ENCODE measurements at places on chromosomes 3 and 15.

- peak; percentile 45 for DNase-seq
Observed at GRCh38 chr3:72655131-72655551, 193.1 kb downstream of the SHQ1 start.

- no peak for DNase-seq
Observed at GRCh38 chr15:80415358-80415670, 11.1 kb downstream of the ARNT2 start.

DNA sequence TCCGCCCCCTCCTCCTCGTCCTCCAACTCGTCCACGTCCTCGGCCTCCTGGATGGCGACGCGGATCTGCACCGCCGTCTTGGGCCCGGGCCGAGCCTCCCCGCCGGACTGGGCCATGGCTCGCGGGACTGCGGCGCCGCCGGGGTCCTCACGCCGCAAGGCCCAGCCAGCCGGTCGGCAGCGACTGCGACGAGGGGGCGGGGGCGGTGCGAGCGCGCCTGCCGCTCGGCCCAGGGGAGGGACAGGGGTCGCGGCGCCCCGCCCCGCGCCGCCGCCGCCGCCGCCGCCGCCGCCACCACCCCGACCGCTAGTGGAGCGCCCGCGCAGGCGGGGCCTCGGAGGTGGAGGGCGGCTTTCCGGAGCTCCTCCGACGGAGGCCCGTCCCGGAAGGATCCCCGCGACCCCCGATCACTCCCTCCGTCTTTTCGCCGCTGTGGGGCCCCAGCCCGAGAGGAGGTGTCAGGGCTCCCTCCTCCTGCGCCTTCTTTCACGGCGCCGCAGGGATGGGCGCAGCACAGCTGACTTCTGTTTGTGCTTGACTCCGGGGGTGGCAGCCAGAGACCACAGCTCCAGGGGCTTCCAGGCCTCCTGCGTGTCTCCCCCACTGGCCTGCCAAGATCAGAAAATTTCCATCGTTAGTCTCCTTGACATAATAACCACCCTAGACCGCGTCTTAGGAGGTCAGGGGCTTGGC lies at the start of gene LARP6:
LARP6 (minus strand) TSS at position 185 of the 693 bp plus-strand sequence; CDS start at position 116, 69 bp downstream.
- DNase-seq = peak; percentile 84

DNA sequence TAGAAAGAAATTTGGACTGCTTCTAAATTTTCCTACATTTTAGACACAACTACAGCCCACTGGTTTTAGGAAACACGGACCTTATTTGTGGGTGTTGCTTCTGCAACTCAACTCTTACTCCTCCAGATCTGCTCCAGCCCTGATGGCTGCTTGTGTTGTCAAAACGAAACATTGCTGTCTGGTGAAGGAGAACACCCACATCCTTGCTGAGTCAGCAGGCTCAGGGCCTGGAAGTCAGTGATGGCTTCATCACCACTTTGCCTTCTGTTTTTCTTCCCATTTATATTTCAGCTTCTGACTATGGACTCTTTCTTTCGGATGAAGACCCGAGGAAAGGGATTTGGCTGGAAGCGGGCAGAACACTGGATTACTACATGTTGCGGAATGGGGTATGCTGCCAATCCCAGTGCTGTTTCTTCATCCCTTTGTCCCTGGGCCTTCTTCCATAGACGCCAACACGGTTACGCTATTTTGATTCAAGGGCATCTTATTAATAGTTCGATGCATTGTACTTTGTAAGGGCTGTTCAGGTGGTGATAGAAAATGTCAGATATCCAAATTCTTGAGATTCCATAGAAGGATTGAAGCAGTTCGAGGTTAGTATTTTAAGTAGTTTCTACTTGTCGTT lies 392.6 kb upstream of the TPM1 start:
- no peak for DNase-seq

DNA sequence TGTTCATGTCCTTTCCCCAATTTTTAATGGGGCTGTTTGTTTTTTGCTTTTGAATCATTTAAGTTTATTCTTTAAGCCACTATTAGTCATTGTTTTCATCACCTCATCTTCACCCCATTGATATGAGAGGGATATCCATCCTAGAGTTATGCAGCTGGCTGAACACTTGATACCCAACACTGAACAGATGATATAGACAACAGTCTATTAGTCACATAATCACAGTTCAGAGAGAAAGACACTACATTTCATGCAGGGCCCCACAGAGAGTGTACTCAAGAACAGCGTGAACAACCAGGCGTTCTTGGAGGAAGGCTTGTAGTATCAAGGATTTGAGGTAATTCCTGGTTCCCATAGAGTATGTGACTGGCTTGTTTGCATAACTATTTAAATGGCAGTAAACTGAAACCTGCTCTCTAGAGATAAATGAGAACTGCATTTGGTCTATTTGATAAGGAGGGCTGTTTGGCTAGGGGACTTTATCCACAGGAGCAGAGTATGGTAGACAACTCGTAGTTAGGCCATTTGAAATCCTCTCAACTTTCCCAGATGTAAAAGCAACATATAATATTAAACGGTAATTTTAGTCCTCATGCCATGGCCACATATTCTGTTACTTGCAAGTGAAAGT lies 618.7 kb downstream of the SI start:
- no peak for DNase-seq

DNA sequence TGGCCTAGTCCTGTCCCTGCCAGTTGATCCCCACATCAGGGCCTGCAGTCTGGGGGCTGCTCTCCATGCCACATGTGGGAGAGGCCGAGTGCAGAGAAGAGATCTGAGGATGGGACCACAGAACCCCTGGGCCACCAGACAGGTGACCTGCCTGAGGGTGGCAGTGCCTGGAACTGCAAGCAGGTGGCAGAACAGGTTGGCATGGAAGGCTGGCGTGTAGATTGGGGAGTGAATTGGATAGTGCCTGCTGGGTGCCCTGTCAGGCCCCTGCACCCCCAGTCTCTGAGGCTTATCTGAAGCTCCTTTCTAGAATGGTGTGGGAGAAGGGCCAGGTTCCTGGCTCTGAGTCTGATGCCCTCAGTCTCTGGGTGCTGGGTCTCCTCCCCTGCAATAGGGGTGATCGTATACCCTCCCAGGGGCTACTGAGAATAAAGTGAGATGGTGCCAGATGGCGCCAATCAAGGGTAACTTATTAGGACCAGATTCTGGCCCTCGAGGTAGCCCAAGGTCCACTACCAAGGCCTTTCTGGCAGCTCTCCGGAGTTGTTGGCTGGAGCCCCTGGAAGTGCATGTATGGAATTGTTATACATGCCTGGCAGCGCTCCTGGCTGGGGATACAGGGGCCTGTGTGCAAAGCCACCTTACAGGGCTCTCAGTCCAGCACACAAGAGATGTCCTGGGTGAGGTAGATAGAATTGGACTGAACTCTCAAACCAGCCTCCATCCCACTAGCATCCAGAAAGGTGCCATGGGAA lies 15.7 kb downstream of the C3orf18 start:
- no peak for DNase-seq

DNA sequence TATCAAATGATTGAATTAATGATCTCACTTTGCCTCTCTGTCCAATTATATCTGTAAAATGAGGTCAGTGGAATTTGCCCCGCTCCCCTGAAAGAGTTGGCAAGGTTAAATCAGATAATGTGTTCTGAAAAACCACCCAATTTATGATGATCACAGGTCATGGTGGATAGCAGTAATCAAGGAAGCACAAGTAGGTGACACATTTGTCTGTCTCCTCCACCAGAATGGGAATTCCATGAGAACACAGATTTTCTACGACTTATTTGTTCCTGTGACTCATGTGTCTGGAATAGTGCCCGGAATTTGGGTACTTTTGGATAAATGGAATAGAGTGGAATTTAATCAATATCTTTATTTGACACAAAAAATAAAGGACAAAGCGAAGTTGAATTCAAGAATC lies 220.9 kb upstream of the SUCLG2 start:
- DNase-seq = no peak

DNA sequence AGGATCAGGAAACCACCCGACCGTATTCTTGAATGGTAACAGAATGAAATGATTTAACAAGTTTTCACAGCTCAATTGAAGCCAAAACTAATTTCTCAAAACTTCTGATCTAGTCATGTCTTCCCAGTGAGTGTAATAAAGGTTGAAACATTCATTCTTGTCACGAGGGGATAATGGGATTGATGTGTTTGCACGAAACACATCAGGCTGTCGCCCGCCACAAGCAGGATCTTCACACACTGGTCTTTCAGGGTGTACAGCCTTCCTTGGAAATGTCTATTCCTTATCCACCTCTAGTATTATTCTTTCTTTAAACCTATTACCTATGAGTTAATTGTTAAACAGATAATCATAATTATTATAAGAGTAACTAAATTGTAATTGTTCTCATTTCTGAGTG lies 94.3 kb downstream of the KCNAB1 start:
- DNase-seq = no peak

DNA sequence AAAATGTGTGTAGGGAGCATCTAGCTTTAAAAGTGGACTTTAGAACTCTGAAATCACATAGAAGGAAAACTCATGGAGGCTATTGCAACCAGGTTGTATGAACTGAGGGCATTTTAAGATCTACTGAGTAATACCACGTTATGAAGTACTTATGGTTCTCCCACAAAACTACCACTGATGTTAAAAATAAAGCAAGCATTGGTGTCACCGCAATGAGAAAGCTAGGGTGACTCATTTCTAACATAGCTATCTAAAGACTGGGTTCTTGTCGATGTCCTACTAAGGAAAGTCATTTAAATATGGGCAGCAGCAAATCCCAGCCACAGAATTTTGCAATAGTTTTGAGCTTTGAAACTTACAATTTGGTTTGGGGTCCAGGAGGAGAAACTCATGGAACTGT lies 584.8 kb downstream of the DIPK2A start:
- DNase-seq = no peak

- no peak for DNase-seq
Observed at GRCh38 chr3:60912142-60912541, 339.1 kb downstream of the FHIT start.

DNA sequence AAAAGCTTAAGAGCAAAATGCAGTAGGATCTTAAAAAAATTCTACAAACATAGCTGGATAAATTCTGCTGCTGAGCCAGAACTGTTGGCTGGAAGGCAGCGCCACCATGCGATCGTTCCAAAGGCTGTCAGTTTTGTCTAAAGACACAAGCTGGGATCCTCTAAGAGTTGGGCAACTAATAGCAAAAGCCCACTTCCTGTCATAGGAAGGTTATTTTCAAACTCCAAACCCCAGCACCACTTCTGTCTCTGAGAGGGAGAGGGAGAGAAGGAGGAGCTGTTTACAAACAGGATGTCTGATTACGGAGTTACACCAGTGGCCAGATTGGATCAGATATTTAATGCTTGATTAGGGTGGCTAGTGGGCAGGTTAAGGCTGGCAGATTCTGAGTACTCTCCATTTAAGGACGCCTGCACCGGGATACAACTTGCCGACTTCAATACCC lies 44.0 kb downstream of the EIF4E3 start:
- DNase-seq = peak; percentile 67

GRCh38 chr3:111926266-111926676 lies 52.6 kb upstream of the ABHD10 start:
- no peak for DNase-seq

- no peak for DNase-seq
Observed at GRCh38 chr15:94079968-94080367, 151.4 kb upstream of the MCTP2 start.

DNA sequence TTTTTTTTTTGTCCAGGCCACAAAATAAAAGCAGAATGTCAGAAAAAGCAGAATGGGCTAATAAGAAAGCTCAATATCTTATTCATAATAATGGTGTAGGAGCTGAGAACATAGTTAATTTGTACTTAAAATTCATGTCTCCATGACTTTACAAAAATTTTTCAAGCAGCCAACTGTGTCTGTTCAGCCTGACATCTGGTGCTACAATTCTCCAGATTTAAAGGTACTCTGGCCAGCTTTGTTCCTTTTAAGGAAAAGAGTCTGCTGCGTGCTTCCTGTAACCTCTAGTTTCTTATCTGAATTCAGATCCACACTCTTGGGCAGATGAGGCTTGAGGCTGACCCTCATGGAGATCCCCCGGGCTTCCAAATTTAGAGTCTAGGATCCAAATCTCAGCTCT lies 8.7 kb upstream of the RFX7 start:
- no peak for DNase-seq

GRCh38 chr15:76501726-76502125 lies 165.2 kb downstream of the ISL2 start:
- no peak for DNase-seq

DNA sequence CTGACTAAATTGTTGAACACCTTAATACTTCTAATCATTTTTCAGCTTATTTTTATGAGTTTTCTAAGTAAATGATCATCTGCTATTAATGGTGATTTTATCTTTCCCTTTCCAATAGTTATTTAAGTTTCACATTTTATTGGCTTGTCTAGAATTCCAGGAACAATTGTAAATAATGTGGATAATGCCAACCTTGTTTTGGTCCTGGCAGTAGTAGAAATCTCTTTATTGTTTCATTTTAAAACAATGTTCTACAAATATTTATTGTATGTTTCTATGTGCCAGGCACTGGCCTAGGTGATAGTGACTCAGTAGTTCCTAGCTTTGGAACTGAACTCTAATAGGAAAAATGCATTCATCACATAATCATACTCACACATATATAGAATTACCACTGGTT lies 264.1 kb downstream of the ADAMTSL3 start:
- DNase-seq = no peak

DNA sequence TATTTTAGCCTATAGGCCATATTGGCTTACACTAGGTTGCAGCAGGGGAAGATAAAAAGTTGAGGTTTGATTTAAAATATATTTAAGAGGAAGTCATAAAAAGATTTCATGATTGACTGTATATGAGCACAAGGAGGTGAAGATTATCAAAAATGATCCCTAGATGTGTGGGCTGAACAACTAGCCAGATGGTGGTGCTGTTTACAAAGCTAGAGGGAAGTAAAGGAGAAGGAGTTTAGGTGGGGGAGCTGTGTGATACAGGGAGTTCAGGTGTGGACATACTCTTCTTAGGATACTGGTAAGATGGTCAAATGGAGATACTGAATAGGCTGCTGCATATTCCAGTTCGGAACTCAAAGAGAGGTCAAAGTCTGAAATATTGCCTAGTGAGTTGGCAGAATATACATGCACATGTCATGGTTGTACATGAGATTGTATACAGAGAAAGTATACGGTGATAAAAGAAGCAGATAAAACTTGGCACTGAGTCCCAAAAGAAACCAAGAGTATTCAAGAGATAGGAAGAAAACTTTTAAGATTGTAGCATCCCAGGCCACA lies 727.8 kb downstream of the NLGN1 start:
- DNase-seq = no peak

GRCh38 chr3:128863560-128863959 lies 15.9 kb upstream of the ACAD9 start:
- DNase-seq = no peak

DNA sequence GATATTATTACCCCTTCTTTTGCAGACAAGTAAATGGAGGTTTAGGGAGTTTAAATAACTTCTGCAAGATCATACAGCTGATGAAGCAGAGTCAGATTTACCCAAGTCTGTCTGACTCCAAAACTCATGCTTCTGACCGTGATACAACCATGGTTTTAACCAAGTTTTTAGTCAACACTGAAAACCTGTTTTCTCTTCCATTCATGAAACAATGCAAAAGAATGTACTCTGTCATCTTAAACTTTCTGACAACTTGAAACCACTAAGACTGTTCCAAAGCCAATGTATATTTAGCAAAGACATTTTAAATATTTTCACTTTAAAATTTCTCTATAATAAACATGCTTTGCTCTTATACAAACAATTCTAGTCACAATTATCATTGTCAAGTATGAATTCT lies 77.0 kb upstream of the RBMS3 start:
- DNase-seq = no peak

Measured in nephron progenitor cell (in vitro differentiated cells).